ENCODE measurements at places on chromosomes 2 and 18.

- no peak for DNase-seq
Measured at GRCh38 chr2:218325566-218326160, 31.0 kb upstream of the CATIP start.

- DNase-seq = no peak
Measured at GRCh38 chr2:12116228-12116750, 369.9 kb downstream of the LPIN1 start.

- DNase-seq = no peak
Measured at GRCh38 chr2:226020176-226020575, 620.7 kb downstream of the NYAP2 start.

GRCh38 chr2:202679980-202680379 is 45.2 kb downstream of the FAM117B start:
- DNase-seq = no peak

DNA sequence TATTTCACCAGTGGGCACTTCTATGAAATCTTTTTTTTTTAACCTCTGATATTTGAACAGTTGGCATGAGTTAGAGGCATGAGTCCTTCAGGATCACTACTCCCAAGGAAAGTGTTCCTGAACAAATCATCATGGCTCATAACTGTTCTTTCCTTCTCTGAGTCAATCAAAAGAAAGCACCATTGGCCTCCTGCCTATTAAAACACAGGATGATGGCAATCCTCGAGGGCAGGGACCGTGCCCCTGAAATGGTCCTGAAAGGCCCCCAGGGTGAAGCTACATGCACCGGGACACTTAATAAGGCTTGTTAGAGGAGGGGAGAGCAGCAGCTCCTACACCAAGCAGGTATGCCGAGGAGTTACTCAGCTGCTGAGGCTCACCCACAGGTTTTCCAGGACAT is 43.5 kb downstream of the SLC14A2 start:
- DNase-seq = no peak

DNA sequence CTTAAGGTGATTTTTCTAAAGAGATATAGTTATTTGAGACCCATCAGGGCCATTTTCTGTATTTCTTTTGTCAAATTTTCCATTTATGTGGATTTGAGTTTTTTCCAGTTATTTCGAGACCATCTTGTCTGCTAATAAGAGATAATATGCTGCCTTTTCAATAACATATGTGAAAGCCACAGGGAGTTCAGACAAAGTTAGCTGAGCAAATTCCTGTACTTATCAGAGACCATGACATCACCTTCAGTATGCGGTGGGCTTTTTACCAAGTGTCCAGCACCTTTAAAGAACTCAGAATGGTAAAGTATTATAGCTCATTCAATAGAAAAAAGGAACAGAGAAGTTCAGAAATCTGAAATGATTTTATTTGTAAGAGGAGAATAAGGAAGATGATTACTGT is 11.7 kb downstream of the MAPK4 start:
- no peak for DNase-seq

DNA sequence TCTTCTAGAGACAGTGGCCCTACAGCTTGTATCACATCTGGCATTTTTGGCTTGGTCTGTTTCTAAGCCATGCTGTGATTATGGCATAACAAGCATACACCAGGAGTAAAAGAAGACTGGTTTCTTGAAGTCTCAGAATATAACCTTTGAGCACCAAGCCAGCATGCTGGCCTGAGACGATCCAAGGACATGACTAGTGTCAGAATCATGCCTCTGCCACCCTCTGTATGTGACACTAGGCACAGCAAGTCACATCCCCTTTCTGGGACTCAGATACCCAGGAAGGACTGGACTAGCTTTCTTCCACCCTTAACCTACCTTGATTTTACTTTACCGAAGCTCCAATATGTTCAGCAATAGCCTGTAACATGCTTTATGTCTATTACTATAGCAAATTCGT is 345.5 kb downstream of the SETBP1 start:
- no peak for DNase-seq

GRCh38 chr18:63979409-63979920 is 9.6 kb downstream of the SERPINB8 start:
- DNase-seq = peak; percentile 84

- DNase-seq = no peak
Measured at GRCh38 chr2:59181347-59181746, 940.2 kb upstream of the FANCL start.

DNA sequence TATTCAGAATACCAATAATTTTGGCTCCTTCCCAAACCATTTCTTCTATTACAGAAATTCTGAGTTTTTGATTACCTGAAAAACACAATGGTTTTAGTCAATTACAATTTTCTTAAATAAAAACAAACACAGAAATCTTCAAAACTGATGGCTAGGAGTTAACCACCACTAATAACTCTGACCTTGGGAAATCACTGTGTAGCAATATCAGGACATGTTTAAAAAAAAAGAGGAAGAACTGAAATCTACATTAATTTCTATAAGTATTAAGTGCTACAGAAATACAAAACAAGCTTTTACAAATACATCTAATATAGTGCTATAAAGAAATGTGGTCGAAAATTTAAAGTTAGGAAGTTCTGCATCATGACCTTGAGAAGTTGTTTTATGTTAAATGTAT is 14.9 kb downstream of the L3MBTL4 start:
- DNase-seq = no peak

- DNase-seq = peak; percentile 23
Measured at GRCh38 chr2:36918307-36918706, 48.0 kb downstream of the STRN start.

GRCh38 chr2:170354388-170354787 is 176.4 kb downstream of the MYO3B start:
- DNase-seq = no peak

DNA sequence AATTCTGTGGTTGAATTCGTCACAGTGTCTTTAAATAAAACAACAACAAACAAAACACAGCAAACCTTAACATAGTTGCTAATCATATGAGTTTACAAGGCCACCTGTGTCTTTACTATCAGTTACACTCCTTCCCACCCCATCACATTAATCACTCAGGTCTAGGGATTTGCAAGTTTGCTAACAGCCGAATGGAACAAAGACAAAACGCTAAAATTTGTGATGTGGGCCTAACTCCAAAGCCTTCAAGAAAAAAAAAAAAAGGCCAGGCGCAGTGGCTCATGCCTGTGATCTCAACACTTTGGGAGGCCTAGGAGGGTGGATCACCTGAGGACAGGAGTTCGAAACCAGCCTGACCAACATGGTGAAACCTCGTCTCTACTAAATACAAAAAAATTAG is 566 bp upstream of the POLI start:
- no peak for DNase-seq

DNA sequence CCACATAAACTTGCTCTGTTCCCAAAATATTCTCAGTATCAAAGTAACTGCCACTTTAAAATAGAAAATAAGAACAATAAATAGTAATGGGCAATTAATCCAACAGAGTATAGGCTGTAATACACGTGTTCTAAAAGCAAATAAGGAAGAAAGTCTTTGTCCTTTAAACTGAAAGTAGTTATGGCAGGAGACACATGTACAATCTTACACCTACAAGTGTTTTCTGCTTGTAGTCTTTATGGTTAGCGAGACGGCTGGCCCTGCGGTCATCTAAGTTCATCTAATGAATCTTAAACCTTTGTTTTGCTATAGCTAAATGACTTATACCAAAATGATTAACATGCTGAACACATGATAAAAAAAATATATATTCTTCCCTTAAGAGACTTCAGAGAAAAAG is 32.4 kb downstream of the CYB5A start:
- DNase-seq = no peak

DNA sequence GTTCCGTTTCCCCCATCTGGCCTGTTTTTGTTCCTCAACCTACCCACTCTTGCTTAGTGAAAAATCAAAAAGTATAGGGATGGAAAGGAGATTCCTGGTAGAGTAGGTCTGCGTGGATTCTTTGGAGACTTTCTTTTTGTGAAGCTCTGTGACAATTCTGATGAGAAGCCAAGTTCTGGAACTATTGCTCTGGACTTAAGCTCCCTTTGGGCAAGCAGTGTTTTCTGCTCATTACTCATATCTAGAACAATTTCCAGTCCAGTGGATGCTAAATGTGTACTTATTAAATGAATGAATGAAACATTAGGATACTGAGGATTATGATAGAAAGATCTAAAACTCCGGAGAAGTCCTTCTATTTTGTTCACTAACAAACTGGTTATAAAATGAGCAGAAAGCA is 76.5 kb downstream of the SOCS6 start:
- no peak for DNase-seq

DNA sequence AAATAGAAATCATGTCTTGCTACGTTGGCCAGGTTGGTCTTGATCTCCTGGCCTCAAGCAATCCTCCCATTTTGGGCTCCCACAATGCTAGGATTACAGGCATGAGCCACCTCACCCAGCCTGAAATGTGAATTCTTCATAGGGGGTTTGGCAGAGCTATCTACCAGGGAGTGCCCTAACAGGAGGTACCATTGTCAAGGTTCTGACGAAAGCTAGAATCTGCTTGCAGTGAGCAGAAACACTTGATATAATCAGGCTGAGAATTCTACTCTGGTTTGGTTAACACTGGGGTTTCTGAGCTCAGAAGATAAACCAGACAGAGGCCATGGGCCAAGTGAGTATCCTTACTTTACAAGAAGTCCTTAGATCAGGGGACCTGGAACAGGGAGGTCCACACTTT is 7.2 kb upstream of the LAMA3 start:
- no peak for DNase-seq

DNA sequence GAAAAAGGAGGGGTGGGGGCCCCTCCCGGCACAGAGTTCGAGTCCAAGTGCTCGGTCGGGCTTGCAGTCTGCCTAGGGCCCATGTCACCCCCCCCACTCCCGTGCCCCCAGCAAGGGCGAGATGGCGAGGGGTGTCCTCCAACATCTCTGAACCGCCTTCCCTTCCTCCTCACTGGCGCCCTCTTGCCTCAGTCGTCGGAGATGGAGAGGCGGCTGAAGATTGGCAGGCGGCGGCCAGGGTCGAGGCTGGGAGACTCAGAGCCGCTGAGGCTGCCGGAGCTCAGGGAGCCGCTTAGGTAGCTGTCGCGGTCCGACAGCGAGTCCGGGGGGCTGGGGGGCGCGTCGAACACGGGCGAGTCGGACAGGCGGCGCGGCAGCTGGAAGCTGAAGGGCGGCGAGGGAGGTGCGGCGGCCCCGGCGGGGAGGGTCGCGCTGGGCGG is 2.3 kb downstream of the ZFP36L2 start:
- peak; percentile 82 for DNase-seq

- DNase-seq = peak; percentile 76
Measured at GRCh38 chr2:165877565-165878550, 75.7 kb downstream of the TTC21B start.

GRCh38 chr18:76486574-76486973 is 8.5 kb downstream of the ZNF516 start:
- no peak for DNase-seq

DNA sequence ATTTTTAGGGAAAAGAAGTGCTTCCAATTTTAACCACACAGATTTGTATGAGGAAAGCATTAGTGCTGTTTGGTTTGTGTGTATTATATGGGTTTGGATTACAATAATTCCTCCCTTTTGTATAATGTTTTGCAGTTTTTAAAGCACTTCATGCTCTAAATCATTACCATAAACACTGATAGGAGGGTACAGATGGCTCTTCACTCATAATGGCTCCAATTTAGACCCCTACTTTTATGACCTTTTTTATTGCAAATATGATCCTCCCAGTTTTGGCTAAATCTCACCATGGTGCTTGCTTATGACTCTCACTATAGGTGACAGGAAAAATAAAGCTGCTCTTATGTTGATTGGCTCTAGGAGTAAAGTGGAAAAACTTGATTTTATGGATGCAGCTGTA is 23.8 kb upstream of the TMEM17 start:
- no peak for DNase-seq

- DNase-seq = no peak
Measured at GRCh38 chr2:72996117-72996502, 75.4 kb downstream of the SFXN5 start.

- peak; percentile 81 for DNase-seq
Measured at GRCh38 chr2:189293164-189293563, 113.6 kb upstream of the COL5A2 start.

DNA sequence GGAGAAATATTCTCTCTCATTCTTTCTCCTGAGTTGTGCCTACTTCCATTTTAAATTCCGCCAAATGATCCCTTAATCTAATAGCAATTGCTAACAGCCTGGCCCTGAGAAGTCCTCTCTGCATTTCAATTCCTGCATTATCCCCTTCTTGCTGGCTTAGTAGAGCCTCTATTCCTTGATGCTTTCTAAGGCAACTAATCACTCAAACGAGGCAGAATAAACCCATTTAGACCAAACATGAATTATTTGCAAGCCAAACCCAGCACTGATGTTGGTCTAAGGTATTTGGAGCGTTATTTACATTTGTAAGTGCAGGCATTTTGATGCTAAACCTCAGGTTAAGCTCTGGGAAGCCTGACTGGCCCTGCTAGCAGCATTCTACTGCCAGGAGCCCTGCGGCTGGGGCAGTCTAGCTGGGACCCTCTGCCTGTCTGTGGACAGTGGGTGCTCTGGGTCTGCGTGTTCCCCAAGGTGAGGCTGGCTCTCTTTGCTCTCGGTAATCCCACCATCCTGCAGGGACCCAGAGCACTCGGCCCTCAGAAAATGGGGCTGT is 173.1 kb upstream of the HS6ST1 start:
- no peak for DNase-seq

DNA sequence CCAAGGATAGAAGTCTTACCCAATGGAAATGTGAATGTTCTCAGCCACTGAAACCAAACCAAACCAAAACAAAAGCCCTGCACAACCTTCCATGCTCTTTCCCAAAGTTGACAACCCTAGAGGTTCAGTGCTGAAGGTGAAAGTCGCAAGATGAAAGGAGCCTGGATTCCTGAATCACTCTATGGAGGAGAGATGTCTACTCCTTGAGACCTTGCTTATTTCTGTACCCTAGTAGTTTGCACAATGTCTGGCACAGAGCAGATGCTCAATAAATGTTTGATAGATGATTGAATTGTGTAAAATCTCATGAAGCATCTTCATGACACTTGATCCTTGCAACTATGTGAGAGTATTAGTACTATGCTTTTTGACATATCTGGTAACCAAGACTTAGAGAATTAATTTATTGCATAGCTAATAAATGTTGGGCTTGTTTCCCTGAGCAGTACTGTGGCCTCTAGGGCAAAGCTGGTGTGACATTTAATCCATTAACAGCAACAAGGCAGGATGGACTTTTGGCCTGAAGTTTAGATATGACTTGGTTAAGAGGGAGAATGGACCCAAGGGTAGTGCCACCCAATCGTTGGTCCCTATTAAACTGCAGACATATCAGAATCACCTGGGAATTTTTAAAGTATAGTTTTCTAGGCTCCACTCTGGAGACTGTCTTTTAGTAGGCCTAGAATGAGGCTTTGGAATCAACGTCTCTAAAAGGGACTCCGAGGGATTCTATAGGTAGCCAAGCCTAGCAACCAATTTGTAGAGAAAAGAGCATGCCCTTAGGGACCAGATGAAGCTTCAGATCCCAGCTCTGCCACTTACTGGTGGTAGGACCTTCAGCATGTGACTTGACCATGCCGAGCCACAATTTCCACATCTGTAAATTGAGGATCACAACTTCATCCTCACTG is 145.9 kb downstream of the DDX1 start:
- no peak for DNase-seq

GRCh38 chr2:23656597-23656973 is 270.3 kb downstream of the ATAD2B start:
- DNase-seq = no peak

Data from choroid plexus epithelial cell (primary cell).